Inflammatory macrophage treated with lipopolysaccharide for 1 hour (primary cell): ENCODE measurements at places on chromosomes 4 and X.

- no peak for DNase-seq
Observed at GRCh38 chrX:39327705-39328104, 526.4 kb downstream of the MID1IP1 start.

DNA sequence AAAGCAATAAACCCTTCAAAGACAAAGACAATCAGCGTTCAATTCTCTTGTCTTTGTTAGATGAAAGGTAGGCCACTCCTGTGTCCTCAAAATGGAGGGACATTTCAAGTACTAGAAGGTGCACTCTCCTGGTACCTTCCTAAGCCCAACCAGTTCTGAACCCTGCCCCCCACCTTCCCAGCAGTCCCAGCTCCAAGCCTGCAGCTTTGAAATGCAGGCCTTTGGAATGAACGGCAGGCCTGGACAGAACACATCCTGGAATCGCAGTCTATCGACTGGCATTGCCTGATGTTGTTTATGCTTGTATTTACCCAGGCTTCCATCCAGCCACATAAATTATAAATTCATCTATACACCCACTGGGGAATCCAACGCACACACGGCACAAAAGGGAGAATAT lies 47.4 kb downstream of the RASGEF1B start:
- DNase-seq: no peak

GRCh38 chr4:177401658-177402273 lies 40.5 kb downstream of the AGA start:
- no peak for DNase-seq

- no peak for DNase-seq
Observed at GRCh38 chr4:137394018-137394417, 138.3 kb downstream of the PCDH18 start.

DNA sequence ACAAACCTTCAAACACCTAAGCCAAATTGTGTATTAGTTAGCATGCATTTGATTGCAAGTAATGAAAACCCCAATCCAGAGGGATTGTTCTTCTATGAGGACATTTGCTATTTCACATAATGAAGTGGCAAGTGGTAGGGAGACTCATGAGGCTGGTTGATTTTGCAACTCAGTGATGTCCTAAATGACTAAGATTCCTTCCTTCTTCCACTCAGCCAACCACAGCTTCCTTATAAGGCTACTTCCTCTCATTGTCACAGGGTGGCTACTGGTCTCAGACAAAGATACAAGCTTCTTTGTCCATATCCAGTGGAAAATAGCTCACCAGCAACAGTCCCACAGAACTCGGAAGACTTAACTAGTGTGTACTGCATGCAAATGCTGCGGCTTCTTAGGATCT lies 5.3 kb upstream of the OTC start:
- peak; percentile 93 for DNase-seq

DNA sequence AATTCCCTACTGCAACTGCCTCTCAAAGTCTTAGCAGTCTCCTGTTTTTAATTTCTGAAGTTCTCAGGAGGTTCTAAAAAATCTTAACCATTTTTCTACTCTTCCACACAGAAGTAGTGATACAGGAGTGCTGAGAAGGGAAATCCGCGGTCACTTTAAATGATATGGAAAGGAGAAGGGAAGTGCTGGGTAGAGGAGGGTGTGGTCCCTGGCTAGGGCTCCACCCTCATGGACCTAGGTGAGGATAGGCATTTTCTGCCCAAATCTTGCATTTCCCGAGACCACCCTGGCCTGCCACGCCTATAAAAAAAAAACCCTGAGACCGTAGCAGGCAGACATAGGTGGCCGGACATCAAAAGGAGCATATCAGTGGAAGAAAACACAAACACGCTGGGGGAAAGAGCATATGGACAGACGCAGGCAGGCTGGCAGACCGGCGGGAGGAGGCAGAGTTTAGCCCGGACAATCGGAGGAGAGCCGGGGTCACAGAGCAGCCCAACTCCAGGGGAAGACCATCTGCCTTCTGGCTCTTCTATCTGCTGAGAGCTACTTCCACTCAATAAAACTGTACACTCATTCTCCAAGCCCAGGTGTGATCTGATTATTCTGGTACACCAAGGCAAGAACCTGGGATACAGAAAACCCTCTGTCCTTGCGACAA lies 85.7 kb downstream of the POU3F4 start:
- no peak for DNase-seq

DNA sequence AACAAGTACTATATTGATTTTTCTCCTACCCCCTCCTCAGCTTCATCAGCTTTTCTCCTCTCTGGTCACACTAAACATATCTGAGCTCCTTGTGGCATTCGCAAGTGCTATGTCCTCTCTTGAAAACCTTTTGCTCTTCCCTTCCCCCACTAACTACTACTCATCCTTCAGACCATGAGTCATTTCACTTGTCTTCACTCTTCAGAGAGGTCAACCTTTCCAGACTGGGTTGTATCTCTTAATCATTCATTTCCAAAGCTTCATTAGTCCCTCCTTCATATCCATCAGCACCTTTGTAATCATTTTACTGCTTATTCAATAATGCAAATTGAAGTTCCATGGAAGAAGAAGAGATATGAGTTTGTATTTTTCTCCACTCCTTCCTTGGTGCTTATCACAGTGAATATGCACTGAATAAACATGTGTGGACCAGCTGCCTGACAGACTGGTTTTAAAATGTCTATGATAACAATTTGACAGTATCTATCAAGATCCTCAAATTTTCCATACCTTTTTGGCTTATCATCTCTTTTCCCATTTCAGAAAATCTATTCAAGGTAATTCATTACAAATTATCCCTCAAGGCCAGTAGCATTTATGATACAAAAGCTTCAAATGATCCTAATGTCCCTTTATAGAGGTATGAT lies 28.4 kb downstream of the DDX60L start:
- DNase-seq: peak; percentile 64

DNA sequence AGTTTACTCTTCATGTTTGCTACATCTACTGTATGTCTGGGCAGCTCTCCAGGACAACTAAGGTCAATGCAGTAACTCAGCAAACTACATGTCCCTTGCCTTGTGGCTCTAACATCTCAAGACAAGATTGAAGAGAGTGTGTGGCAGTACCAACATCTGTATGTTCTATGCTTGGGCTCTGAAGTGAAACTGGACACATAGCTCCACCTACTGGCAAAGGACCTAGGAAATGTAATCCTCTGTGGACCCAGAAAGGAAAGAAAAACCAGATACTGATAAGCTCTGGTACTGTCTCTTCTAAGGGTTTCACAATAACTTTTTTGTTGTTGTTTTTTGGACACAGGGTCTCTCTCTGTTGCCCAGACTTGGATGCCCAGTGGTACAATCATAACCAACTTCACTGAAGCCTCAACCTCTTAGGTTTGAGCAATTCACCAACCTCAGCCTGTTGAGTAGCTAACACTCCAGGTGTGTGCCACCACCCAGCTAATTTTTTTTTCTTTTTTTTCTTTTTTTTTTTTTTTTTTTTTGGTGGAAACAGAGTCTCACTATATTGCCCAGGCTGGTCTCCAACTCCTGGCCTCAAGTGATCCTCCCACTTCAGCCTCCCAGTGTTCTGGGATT lies 64.1 kb downstream of the QDPR start:
- peak; percentile 73 for DNase-seq

- DNase-seq: no peak
Observed at GRCh38 chr4:125045311-125045710, 269.4 kb upstream of the FAT4 start.

DNA sequence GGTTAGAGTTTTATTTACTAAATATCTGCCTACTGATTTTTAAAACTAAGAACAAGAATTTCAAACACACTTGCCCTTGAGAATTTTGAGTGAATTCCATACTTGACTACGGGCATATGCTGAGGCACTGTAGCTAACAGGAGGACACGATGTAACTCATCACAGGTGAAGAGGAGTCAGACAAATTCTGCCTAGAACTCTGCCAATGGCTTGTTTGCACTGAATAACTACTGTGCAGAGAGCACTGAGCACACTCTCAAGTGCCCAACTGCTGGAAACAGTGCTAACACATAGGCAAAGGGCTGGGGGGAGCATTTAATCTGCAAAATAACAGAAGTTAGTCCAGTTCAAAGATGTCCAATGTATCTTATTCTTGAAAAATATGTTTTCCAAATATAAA lies 104.4 kb downstream of the WDFY3 start:
- DNase-seq: no peak

DNA sequence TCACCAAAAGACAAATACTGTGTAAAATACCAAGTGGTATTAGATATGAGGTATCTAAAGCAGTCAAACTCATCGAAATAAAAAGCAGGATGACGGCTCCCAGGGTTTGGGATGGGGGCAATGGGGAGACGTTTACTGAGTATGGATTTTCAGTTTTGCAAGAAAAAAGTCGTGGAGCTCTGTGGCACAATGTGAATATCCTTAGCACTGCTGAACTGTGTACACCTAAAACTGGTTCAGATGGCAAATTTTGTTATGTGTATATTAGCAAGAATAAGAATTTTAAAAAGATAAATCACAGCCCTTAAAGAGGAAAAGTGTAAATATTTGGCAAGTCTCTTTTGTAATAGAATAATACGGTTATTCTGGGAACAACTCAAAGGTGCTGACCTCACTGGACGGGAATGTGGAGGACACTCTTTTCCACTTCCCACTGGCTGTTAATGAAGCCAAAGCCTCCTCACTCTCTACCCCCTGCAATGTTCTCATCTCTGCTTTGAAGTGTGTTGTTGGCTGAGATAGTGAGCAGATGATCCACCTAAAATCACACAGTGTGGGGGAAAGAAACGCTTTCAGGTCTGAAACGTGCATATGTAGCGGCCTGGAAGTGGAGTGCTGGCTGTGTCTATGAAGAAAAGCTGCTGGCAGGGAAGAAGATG lies 49.2 kb downstream of the SEL1L3 start:
- no peak for DNase-seq

DNA sequence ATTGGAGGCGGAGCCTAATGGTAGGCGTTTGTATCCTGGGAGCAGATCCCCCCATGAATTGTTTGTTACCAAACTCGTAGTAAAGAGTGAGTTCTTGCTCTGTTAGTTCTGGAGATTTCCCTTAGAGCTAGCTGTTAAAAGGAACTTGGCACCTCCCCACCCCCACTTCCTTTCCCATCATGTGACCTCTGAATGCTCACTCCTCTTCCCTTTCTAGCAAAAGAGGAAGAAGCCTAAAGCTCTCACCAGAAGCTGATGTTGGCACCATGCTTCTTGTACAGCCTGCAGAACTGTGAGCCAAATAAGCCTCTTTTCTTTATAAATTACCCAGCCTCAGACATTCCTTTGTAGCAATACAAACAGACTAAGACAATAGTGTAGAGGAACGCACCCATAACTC lies 13.8 kb upstream of the ATOH1 start:
- peak; percentile 77 for DNase-seq

DNA sequence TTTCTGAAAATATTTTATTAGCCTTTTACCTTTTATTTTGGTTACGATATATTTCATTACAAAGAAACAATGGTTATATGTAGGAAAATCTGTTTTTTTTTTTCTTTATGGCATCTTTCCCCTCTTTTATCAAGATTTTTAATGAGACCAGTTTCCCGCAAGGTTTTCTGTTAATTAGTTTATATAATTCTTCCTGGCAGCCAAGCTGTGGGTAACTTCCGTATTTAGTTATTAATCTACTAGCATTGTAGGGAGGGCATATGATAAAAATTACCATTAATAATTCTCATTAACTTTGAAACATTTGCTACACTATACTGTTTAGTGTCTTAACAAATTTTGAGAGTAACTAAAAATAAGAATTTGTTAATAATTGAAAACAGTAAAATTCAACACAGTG lies 181.1 kb upstream of the GPRIN3 start:
- no peak for DNase-seq

GRCh38 chr4:111046811-111047210 lies 423.9 kb upstream of the PITX2 start:
- DNase-seq: no peak

- DNase-seq: no peak
Observed at GRCh38 chr4:56058555-56058954, 109.8 kb downstream of the CEP135 start.

GRCh38 chr4:66949419-66949818 lies 595.9 kb downstream of the CENPC start:
- DNase-seq: peak; percentile 74

GRCh38 chr4:181475781-181476507 lies 767.3 kb upstream of the TENM3 start:
- DNase-seq: no peak

DNA sequence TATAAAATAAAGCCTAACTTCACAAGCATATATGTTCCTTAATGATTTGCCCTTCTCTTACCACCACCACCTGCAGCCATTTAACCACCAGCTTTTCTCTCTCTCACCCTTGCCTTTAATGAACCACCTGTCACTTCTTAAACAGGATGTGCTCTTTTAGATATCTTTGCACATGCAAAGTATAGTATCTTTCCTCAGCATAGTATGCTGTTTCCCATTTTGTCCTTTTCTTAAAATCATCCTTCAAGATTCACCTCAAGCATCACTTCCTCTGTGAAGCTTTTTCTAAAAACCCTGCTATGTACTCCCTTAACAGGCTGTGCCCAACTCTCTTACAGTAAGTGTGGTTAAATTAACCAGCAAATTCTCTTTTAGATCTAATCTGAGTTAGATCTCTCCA lies 8.2 kb upstream of the CNOT6L start:
- DNase-seq: no peak

GRCh38 chrX:83508006-83508405 lies at the start of gene POU3F4:
Gene POU3F4 (plus strand): TSS chrX:83508290. CDS start chrX:83508325, 35 bp downstream.
- no peak for DNase-seq

GRCh38 chr4:8135666-8136065 lies 22.9 kb downstream of the ABLIM2 start:
- no peak for DNase-seq

DNA sequence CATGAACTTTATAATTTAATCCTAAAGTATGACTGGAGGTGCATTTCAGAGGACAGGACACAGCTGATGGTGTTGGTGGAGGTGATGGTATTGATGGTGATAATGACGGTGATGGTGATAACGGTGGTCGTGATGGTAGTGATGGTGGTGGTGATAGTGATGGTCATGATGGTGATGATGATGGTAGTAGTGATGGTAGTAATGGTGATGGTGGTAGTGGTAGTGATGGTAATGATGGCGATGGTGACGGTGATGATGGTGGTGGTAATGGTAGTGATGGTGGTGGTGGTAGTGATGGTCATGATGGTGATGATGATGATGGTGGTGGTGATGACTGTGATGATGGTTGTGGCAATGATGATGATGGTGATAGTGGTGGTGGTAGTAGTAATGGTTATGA lies 40.4 kb downstream of the SLC2A9 start:
- DNase-seq: no peak

GRCh38 chrX:45505214-45505613 lies 304.5 kb upstream of the DIPK2B start:
- DNase-seq: no peak

- DNase-seq: no peak
Observed at GRCh38 chr4:119932277-119932676, 134.4 kb downstream of the MAD2L1 start.

GRCh38 chrX:121128925-121129877 lies 81.8 kb downstream of the GLUD2 start:
- DNase-seq: no peak

GRCh38 chrX:65866146-65866545 lies 173.7 kb downstream of the VSIG4 start:
- no peak for DNase-seq

GRCh38 chrX:151416579-151416978 lies 19.6 kb downstream of the VMA21 start:
- no peak for DNase-seq
